ENCODE measurements at places on chromosomes 4 and X. TPM values are rescaled to one million over a fixed set of nuclear protein-coding genes. Genes with fewer than 3 reads are reported as not detected.

Gene MAGEA6
- not detected for total RNA-seq

Gene SLC34A2
- not detected for total RNA-seq

Gene SEPSECS
- total RNA-seq = 9.7 TPM

Gene ANK2
- total RNA-seq = 41.2 TPM

Gene RAI2
- not detected for total RNA-seq

Gene SSX5
- total RNA-seq = not detected

Gene BRCC3
- 22.9 TPM for total RNA-seq

Gene GAGE1
- total RNA-seq = not detected

Gene FAM47A
- total RNA-seq = not detected

Gene OPHN1
- total RNA-seq = 4.8 TPM

Gene SPARCL1
- not detected for total RNA-seq

Gene EPHA5
- 0.12 TPM for total RNA-seq

Gene CAPN6
- total RNA-seq = 0.37 TPM

Gene NRK
- 0.16 TPM for total RNA-seq

Gene CXCL10
- total RNA-seq = not detected

Gene MAGEB2
- not detected for total RNA-seq

Gene CABS1
- not detected for total RNA-seq

Gene CHRNA9
- 1.8 TPM for total RNA-seq

Gene FRG1
- 61.5 TPM for total RNA-seq

Gene CDKL5
- 8.3 TPM for total RNA-seq

Gene MAGEE1
- total RNA-seq = 0.47 TPM

Gene GAGE13
- not detected for total RNA-seq

Gene NDP
- total RNA-seq = not detected

Gene DTHD1
- not detected for total RNA-seq

Gene TACR3
- total RNA-seq = not detected

Gene BANK1
- total RNA-seq = not detected

Gene PABPC1L2B
- not detected for total RNA-seq

Gene SPANXA2
- not detected for total RNA-seq

Gene TBX22
- not detected for total RNA-seq

Gene DDX53
- not detected for total RNA-seq

Gene PLAC8
- total RNA-seq = 3.3 TPM

Gene TSPYL2
- 41.6 TPM for total RNA-seq

Gene ANOS1
- 0.05 TPM for total RNA-seq

Gene WDR17
- total RNA-seq = 1.5 TPM

Gene VSIG1
- 1.8 TPM for total RNA-seq

Gene PRRG1
- total RNA-seq = 10.5 TPM

Gene PCYT1B
- total RNA-seq = not detected

Gene FAT4
- 6.6 TPM for total RNA-seq

Gene PTCHD1
- not detected for total RNA-seq

Gene CLCN5
- 4.9 TPM for total RNA-seq

Gene RRH
- not detected for total RNA-seq

Gene CT83
- total RNA-seq = not detected

Gene NAA11
- total RNA-seq = not detected

Gene DNASE1L1
- total RNA-seq = 21.2 TPM

Gene GPAT3
- 0.30 TPM for total RNA-seq

Gene SOD3
- total RNA-seq = not detected

Data from MCF 10A (cell line).